Psoas muscle (tissue), 8 donors: ENCODE measurements at places on chromosomes 7 and 10.

GRCh38 chr7:68900096-68900495 is 698.2 kb upstream of the AUTS2 start:
- no peak for DNase-seq

DNA sequence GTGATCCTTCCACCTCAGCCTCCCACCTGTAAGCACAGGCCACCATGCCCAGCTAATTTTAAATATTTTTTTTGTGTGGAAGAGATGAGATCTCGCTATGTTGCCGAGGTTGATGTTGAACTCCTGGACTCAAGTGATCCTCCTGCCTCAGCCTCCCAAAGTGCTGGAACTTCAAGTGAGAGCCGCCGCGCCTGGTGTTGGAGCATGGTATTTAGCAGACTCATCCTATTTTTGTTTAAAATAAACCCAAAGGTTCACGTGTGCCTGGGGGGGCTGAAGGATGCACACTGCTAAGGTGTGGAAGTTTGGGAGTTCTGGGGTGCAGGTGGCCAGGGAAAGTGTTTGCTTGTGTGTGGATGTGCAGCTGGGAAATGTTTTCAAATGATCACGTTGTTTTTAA is 18.1 kb downstream of the PDGFA start:
- DNase-seq, result peak; percentile 6

- DNase-seq, result no peak
These were observed 302.4 kb downstream of the DOCK4 start for GRCh38 chr7:111903797-111904196.

DNA sequence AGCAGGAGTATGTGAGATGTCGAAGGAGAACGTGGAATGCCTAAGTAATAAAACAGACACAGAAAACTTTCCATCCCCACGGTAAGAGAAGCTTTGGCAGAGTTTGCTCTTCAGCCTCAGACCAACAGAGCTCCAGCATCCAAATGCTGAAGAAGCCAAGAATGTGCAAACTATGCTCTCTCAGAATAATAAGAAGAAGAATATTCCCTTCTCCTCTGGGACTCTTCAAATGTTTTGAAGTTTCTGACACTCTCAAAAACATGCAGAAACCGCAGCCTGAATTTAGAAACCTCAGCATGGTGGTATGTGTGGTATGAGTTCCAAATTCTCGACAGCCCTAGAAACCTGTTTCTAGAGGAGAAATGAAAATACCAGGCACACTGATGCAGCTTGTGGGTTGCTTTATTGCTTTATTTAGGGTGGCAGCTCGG is 113.3 kb downstream of the KCNMA1 start:
- no peak for DNase-seq

- DNase-seq, result no peak
These were observed 14.2 kb downstream of the KPNA7 start for GRCh38 chr7:99193527-99194220.

- DNase-seq, result no peak
These were observed 11.7 kb downstream of the RBP3 start for GRCh38 chr10:47359626-47360418.

DNA sequence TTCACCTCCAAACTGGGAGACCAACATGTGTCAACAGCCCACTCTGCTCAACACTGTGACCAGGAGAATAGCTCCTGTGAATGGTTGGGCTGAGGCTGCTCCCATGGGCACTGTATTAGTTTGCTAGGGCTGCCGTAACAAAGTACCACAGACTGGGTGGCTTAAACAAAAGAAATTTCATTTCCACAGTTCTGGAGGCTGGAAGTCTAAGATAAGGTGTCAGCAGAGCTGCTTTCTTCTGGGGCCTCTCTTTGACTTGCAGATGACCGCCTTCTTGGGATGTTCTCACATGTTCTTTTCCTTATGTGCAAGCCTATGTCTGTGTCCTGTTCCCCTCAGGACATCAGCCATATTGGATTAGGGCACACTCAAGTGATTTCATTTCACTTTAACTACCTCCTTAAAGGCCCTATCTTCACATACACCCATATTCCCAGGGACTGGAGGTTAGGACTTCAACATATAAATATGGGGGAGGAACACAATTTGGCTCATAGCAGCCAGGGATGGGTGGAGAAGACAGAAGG is 90.3 kb downstream of the CPED1 start:
- DNase-seq, result no peak

GRCh38 chr7:128322040-128322643 is 21.6 kb downstream of the RBM28 start:
- DNase-seq, result no peak

DNA sequence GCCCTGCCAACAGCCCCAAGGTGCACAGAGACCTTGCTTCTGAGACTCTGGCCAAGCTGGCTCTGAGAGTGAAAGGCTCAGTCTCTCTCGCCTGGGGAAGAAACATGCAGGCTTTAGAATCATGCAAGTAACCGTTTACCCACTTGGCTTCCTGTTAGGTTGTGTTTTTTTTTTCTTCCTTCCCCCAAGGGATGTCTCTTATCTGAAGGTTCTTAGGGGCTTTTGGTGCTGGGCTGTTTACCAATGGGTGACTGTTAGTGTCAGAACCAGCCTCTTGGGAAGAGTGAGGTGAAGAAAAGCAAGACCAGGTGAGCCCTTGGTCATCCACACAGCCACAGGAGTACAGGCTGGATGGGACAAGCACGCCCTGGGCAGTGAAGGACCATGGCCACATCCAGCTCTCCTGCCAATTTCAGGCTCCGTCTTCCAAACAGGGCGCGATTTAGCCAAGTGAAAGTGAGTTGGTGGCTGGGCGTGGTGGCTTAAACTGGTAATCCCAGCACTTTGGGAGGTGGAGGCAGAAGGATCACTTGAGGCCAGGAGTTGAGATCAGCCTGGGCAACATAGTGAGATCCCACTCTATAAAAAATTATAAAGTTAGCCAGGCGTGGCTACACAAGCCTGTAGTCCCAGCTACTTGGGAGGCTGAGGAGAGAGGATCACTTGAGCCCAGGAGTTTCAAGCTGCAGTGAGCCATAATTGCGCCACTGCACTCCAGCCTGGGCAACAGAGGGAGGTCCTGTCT is 76.3 kb upstream of the CUX1 start:
- no peak for DNase-seq

- DNase-seq, result no peak
These were observed 822.1 kb upstream of the SORCS1 start for GRCh38 chr10:107986571-107986970.

GRCh38 chr10:34156781-34157425 is 658.2 kb downstream of the PARD3 start:
- DNase-seq, result no peak

- no peak for DNase-seq
These were observed 47.5 kb downstream of the INSYN2A start for GRCh38 chr10:127148933-127149220.

- no peak for DNase-seq
These were observed 39.4 kb upstream of the CHST3 start for GRCh38 chr10:71924771-71925170.
